ENCODE measurements at places on chromosomes 16 and 17. TPM values are rescaled to one million over a fixed set of nuclear protein-coding genes. Genes with fewer than 3 reads are reported as not detected.
A peak's percentile ranks its signal among the peaks of the same experiment; 100 is the strongest.

PDE6G gene
- 0.56 TPM for polyA plus RNA-seq

KRTAP9-4 gene
- not detected for polyA plus RNA-seq

TP53TG3 gene
- polyA plus RNA-seq, result not detected

MMP28 gene
- polyA plus RNA-seq, result 1.7 TPM

EFCAB13 gene
- 0.77 TPM for polyA plus RNA-seq

KRTAP1-1 gene
- polyA plus RNA-seq, result not detected

CTRB2 gene
- 0.14 TPM for polyA plus RNA-seq

- H3K27ac ChIP-seq, result no peak overlapping the region
- no peak for DNase-seq
- no peaks in the 10 kb centered on the region for H3K4me1 ChIP-seq
These were observed 10.9 kb downstream of the SMCR8 start for GRCh38 chr17:18326039-18326438.

DNA sequence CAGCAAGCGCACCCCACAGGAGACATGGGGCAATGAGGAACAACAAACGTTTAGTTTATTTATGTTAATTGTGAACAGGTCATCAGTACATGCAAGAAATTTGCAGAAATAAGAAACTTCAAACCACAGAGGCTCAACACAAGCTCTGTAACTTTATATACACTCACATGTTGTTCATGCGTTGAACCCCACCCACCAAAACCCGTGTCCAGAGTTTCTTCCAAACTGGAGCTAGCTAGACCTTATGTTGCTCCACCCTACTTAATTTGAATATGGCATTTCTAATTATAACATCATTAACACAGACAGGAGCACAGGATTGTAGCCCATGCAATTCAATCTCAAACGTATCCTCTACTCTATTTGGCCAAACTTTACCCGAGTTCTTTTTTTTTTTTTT is 192.1 kb downstream of the ZNF18 start:
- no peaks in the 10 kb centered on the region for H3K36me3 ChIP-seq
- no peak for DNase-seq
- no peaks in the 10 kb centered on the region for H3K4me1 ChIP-seq
- no peaks in the 10 kb centered on the region for H3K27me3 ChIP-seq

GRCh38 chr17:59175076-59175475 is 19.5 kb downstream of the PRR11 start:
- H3K4me1 ChIP-seq, result no peaks in the 10 kb centered on the region
- no peaks in the 10 kb centered on the region for H3K27me3 ChIP-seq
- DNase-seq, result no peak
- H3K4me3 ChIP-seq, result no peak overlapping the region
- no peaks in the 10 kb centered on the region for H3K36me3 ChIP-seq
- H3K27ac ChIP-seq, result no peak overlapping the region

- no peaks in the 10 kb centered on the region for H3K36me3 ChIP-seq
- no peaks in the 10 kb centered on the region for H3K4me1 ChIP-seq
- DNase-seq, result no peak
These were observed 121.1 kb downstream of the AIPL1 start for GRCh38 chr17:6313835-6314234.

DNA sequence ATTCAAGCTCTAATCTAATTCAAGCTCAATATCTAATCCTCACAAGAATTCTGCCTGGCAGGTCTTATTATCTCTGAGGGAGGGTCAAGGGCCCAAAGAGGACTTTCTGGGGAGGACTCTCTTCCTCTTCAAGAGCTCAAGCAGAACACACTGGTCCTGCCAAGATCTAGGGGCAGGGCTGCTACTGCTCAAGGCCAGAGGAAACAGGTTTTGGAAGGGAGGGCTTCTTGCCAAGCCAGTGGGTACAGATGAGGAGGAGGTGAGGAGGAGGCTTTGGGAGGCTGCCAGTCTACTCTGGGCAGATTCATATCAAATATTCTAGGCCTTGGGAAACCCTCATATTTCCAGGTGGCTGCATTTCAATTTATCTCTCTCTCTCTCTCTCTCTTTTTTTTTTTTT is 51.8 kb upstream of the IL34 start:
- no peaks in the 10 kb centered on the region for H3K4me1 ChIP-seq
- H3K27me3 ChIP-seq, result peaks cover 1% of the 10 kb centered on the region
- no peak for DNase-seq

DNA sequence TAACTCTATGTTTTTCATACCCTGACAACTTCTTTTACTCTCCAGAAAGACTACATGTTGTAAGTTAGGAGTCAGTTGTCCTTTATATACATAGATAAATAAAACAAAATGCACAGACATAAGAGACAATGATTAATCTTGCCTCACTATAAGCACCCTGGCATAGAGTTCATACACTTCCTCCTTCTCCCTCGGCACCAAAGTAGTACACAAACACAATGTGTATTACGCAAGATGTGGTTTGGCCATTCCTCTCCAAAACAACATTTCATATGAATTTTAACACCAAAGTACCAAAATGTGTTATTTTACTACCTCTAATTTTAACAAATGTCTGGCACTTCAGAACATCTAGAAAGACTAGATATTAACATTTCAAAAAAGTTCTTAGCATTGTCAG is 17.2 kb upstream of the SLFN11 start:
- no peak for DNase-seq
- no peaks in the 10 kb centered on the region for H3K36me3 ChIP-seq
- no peak overlapping the region for H3K27ac ChIP-seq
- no peaks in the 10 kb centered on the region for H3K27me3 ChIP-seq

GRCh38 chr16:20899477-20900298 is 470 bp downstream of the DCUN1D3 start:
- peak; percentile 62 for DNase-seq
- H3K27me3 ChIP-seq, result no peaks in the 10 kb centered on the region
- peaks cover 5% of the 10 kb centered on the region for H3K36me3 ChIP-seq

GRCh38 chr16:65280845-65281512 is 159.1 kb upstream of the CDH11 start:
- H3K27ac ChIP-seq, result no peak overlapping the region
- no peaks in the 10 kb centered on the region for H3K36me3 ChIP-seq
- H3K4me1 ChIP-seq, result no peaks in the 10 kb centered on the region
- H3K4me3 ChIP-seq, result no peak overlapping the region

- peak overlapping the region; percentile 84 for H3K27ac ChIP-seq
- no peaks in the 10 kb centered on the region for H3K27me3 ChIP-seq
- H3K4me1 ChIP-seq, result peaks cover 45% of the 10 kb centered on the region
- DNase-seq, result peak; percentile 99
- H3K4me3 ChIP-seq, result peak overlapping the region; percentile 35
These were observed 72.7 kb downstream of the ABCC1 start for GRCh38 chr16:16021988-16022682.

- DNase-seq, result no peak
- peaks cover 38% of the 10 kb centered on the region for H3K4me1 ChIP-seq
- no peak overlapping the region for H3K27ac ChIP-seq
- H3K27me3 ChIP-seq, result no peaks in the 10 kb centered on the region
- H3K4me3 ChIP-seq, result no peak overlapping the region
- no peaks in the 10 kb centered on the region for H3K36me3 ChIP-seq
These were observed 119.7 kb upstream of the CIBAR2 start for GRCh38 chr16:85231959-85232358.

GRCh38 chr17:76452660-76453430 is at the start of gene UBE2O:
UBE2O (minus strand) TSS chr17:76453152; CDS start chr17:76453141, 11 bp downstream.
- H3K4me1 ChIP-seq, result peaks cover 31% of the 10 kb centered on the region
- peak within 1 kb of the TSS; percentile 90 for H3K4me3 ChIP-seq
- H3K27me3 ChIP-seq, result no peaks in the 10 kb centered on the region
- peak within 1 kb of the TSS; percentile 89 for H3K27ac ChIP-seq
- no peaks in the 10 kb centered on the region for H3K36me3 ChIP-seq
- DNase-seq, result peak; percentile 94

DNA sequence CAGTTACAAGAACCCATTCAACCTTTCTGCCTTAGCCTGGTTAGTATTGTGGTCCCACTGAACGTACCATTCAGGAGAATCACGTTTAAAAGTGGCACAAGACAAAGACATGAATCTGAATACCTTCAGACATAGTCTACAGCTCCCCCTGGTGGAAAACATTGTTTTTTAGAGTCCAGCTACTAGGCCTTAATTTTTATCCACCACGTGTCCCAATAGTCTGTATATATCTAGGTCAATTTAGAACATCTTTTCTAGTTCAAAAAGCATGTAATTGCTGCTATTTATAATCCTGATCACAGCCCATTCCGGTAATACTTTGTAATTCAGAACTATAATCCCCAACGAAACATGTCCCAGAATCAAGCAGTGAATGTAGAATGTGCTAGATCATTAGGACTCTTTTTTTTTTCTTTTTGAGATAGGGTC is 13.7 kb upstream of the GUCY2D start:
- H3K27me3 ChIP-seq, result no peaks in the 10 kb centered on the region
- no peak for DNase-seq
- no peak overlapping the region for H3K4me3 ChIP-seq
- H3K4me1 ChIP-seq, result no peaks in the 10 kb centered on the region

All from psoas muscle (tissue), 8 donors.